CMK (cell line): ENCODE measurements at places on chromosomes 5 and 9.

DNA sequence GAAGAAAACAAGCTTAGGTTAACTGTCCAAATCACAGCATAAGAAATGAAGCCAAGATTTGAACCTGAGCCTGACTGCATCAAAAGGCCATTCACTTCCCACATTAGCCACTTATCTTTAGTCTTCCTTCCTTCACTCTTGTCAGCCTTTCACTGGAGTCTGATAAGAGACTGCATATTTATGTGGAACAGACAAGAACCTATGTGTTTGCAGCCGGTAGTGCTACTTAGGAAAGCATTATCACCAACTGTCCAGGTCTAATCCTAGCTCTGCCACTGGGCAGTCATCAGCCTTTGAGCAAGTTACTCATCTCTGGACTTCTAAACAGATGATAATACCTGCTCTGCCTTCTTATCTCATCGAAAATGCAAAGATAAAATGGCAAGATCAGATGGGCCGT, 12.1 kb upstream of the ATP6V0E1 start:
- no peak for DNase-seq

- no peak for DNase-seq
These were observed 271.8 kb upstream of the SMARCA2 start for GRCh38 chr9:1743121-1743960.

- no peak for DNase-seq
These were observed 130.1 kb upstream of the EPB41L4A start for GRCh38 chr5:112549127-112549526.

DNA sequence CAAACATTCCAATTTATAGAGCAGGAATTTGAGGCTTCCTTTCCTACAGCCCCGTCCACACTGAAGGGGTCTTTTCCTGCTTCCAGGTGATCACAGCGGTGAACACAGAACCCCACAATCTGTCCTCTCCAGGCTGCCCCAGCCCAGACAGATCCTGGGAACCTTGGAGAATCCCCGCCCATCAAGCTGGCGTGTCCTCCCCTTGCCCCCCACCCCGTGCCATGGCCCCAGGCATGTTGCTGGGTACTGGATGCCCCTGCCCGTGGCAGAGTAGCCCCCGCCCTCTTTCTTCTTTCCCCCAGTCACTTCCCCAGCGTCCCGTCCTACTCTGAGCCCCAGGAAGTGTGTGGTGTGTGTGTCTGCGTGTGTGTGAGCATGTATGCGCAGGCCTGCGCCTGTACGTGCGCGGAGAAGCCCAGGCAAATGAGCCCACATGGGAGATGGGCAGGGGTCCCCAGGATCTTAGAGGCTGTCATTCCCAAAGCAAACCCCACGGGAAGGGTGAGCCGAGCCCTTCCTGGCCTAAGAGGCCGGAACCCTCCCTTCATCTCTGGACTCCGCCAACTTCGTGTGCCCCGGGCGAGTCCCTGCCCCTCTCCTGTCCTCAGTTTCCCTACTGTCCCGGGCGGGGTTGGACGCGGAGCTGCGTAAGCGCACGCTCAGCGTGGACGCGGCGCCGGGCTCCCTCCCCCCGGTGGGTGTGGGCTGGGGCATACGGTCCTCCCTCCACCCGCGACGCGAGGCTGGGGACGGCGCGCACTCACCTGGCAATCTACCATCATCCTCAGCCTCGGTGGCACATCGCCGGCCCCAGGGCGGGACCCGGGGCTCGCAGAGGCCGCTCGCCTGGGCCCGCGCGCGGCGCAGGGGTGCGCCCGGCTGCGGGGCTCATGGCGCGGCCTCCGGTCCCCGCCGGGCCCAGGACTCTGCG, 15.2 kb downstream of the GBGT1 start:
- no peak for DNase-seq

DNA sequence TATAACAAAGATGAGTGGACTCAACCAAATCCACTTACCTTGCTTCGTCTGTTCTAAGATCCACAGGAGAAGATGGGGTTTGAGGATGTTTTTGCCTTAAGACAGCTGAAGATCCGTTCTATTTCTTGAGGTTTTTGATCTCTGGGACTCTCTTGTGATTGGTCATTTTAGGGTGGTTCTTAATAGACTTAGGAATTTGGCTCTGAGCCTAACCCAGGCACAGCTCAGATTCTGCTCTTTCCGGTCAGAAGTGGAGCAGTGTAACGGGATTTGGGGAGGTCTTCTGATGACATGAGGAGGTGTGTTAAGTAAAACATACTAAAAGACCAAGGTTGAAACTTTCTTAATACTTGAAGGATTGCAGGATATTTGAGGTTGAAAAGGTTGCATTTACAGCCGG, 166.9 kb downstream of the DMRT2 start:
- no peak for DNase-seq

DNA sequence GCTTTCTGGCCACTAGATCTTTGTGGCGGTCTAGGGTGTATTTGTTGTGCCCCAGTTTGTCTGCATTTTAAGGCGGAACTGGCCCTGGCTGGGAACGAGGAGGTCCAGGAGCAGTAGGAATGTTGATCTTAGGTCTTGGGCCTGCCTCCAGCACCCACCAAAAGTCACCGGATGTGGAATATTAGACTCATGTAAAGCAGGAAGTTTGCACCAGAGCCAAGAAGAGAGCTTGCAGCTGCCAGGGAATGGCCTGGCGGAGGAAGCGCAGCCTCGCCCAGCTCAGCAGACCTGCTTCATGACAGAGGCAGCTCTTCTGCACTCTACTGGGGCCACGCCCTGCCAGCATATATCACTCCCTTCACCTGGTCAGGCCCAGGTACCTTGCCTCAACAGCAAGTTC, 3.3 kb downstream of the GPX3 start:
- DNase-seq = no peak

DNA sequence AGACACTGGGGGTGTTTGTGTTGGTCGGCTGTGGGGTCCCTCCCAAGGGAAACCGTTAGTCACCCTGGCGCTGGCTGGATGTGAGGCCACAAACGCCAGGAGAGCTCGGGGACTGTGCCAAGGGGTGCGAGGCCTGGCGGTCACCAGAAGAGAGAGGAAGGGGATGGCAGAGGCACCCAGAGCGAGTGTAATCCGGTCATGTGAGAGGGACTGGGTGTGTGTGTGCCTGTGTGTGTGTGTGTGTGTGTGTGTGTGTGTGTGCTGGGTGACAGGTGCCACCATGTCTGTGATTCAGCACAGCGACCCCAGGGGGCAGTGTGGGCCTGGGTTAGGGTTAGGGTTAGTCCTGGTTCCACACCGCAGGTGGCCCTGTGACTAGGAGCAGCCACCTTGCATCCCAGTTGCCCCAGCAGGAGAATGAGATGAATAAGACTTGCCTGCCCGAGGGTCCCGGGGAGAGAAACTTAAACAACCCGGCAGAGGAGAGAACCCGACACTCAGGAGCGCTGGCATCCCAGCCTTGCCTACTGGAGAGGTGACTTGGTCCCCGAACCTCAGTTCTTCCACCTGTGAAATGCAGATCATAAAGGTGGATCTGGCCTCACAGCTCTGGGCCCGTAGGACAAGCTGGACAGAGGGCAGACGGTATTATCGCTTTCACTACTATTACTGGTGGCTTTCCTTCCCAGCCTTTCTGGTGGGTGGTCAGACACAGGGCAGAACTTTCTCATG, 1.4 kb upstream of the ADAMTSL2 start:
- DNase-seq = no peak

GRCh38 chr5:160448886-160449285, 27.2 kb downstream of the PTTG1 start:
- no peak for DNase-seq

DNA sequence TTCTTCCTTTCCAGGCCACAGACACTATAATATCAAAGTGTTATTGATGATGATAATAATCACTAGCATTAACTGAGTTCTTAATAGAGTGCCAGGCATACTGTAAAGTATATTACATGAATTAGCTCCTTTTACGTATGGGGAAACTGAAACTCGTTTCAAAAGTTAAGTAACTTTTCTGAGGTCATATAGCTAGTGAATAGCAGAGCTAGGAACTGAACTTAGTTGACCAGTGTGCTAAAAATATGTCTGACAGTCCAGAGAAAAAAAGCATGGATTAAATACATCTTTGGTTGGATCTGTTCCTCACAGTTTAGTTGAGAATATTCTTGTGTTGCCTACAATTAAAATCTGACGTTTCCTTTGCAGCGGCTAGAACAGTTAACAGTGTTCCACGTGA, 18.4 kb upstream of the CATSPER3 start:
- DNase-seq = no peak

GRCh38 chr9:106893088-106893487, 30.1 kb downstream of the ZNF462 start:
- no peak for DNase-seq

- no peak for DNase-seq
These were observed 17.0 kb downstream of the NIM1K start for GRCh38 chr5:43209060-43209459.

DNA sequence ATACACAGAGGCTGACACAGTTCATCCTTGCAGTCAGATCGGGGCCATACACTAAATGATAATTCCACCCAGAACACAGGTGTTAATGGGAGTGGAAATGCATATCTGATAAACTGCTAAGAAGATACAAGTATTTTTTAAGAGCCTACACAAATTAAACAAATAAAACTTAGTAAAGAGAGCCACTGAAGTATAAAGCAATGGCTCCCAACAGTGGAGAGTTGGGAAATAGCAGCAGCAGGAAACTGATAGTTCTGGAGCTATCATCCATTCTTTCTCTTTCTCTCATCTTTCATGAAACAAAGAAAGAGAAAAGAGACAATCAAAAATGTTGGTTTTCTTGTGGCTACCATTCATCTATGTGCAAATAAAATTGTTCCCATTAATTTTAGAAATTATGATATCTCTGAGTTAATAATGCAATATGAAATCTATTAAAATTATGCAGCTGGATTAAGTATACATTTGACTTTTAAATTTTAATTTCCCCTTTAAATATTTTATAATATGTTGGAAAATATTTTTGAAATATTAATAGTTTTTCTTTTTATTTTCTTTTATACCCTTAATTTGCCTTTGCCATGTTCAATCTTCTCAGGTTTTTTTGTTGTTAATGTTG, 120.8 kb downstream of the EMB start:
- DNase-seq = no peak

DNA sequence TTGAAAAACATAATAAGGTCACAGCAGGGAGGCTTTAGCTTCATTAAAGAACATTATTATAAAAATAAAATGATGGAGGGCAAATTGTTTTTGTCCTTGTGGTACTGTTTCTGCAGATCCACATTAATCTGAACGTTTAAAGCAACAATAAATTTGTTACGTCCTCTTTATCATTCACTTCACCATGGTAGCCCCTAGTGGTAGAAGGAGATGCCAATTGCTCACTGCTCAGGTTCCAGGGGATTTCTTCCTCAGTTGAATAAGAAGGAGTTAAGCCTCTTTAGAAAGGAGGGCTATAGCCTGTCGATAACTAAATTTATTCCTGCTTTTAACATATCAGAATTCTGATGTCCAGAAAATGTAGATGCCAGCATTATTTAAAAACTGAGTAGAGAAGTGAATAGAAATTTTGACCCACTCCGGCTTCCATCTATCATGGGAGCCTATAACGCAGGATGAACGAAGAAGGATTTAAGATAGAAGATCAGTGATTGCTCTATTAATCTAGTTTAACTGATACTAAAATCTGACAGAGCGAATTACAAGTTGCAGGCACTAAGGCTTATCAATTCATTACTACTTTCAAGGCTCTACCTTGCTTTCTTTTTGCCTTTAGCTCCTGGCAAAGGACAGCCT, 692.3 kb downstream of the PTPRD start:
- DNase-seq = no peak

- no peak for DNase-seq
These were observed 5.4 kb upstream of the MOCS2 start for GRCh38 chr5:53114988-53115387.

- no peak for DNase-seq
These were observed 1021.9 kb downstream of the CDH12 start for GRCh38 chr5:21831145-21831787.

DNA sequence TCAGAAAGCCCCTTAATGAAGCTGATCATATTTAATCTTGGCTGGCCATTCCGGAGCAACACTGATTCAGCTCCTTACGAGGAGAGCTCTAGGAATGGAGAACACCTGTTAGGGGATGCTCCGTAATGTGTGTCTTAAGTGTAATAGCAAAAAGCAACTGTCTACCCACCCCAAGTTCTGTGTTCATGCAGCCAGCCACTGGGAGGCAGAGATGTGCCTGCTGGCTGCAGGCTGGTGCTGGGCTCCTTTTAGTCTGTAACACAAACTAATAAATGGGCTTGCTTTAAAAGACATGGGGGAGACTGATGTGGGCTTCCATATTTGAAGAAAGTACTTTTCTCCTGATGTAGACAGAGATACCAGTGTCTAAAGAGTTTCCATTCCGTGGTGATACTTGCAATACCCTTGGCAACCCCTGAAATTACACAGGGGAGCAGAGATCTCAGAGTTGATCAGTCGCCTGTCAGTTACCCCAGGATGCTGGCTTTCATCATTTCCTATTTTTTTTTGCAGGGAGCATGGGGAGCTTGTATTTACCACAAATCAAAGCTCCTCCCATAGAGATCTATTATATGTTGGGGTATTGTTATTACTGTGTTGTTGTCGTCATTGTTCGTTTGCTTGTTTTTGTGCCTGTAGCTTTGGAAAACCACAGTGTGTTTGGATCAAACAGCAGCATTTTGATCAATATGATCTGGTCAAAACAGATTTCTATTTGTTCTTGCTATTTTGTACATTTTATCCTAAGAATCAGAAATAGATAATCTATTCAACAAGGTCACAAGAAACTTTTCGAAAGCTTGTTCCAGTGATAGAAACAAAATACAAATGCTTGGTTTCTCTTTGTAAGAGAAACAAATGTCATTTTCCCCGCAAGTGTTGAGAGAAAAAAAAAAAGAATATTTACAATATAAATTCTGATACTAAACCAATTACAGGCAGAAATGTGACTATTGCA, 65.8 kb downstream of the MTX3 start:
- DNase-seq = no peak

DNA sequence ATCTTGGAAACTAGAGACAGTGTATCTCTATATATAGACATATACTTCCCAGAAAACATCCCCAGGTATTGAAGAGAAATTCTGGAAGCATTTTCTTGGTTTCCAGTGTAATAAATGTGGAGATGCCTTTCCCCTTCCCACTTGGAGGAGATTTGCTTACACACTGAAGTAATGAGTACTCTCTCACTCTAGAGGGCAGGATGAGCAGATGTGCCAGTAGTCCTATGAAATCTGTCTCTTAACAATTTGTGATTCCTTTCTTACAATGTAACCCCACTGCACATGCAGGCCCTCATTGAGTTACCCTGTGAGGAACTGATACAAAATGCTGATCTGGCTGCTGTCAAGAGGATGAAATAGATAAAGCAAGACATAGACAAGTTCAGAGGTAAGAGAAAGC, 567.2 kb downstream of the SLCO4C1 start:
- DNase-seq = no peak

GRCh38 chr9:83322438-83322837, 215.8 kb downstream of the FRMD3 start:
- DNase-seq = no peak

GRCh38 chr9:136881691-136882108, 4.6 kb upstream of the TRAF2 start:
- no peak for DNase-seq

- no peak for DNase-seq
These were observed 65.9 kb downstream of the NSG2 start for GRCh38 chr5:174111287-174111973.
